Cerebellar nuclear complex (tissue), 1 donor: ENCODE measurements at places on chromosomes 4 and X.
A peak's percentile ranks its signal among the peaks of the same experiment; 100 is the strongest.

DNA sequence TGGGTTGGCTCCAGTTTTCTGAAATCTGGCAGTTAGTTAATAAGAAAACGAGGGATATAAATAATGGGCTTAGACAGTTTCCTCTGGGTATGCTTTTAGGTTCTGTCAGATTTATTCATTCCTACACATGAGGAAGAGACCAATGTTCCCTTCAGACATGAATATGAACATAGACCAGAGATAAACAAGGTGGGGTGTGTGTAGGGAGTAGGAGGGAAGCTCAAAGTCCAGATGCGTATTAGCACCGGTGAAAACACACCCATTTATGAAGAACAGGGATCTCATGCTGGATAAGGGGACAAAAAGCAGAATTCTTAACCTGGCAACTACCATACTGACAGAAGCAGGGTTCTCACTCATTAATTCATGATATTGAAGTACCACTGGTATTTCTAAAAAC is 223.0 kb downstream of the SOWAHB start:
- DNase-seq = no peak

GRCh38 chrX:133985967-133986683 is 731 bp upstream of the GPC3 start:
- no peak for DNase-seq

DNA sequence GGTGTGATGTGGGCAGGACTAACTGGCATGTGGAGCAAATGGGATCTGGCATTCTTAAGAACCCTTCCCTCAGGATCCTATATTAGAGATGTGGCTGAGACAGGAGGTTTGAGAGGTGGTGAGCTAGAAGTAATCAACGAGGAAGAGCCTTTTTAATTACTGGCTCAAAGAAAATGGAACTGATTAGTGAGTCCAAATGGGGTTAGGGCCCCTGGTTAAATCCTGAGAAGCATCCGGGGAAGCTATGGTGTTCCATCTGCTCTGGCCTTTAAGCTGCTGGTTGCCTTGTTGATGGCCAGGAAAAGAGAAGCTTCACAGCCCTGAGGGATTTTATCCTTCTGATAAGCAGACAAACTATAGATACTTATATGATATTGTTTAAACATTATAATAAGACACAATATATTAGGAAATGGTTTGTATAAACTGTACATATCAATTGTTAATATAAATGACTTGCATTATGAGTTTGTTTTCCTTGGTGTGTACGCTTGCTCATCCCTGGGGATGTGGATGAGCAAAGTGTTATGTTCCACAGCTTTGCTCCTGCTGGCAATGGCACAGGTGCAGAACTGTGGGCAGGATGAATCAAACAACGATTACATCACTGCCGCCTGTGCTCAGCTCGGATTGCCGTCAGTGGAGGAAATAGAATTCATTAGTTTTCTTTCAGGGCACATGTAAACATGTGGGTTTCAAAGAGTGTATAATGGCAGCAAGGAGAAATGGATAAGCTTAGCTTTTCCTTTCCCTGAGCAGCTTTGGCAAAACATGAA is 328.6 kb upstream of the ARX start:
- DNase-seq = no peak

GRCh38 chr4:80266902-80267380 is 477 bp downstream of the FGF5 start:
- DNase-seq = peak; percentile 25

- DNase-seq = no peak
Measured at GRCh38 chrX:53714580-53715345, 28.2 kb upstream of the HUWE1 start.

GRCh38 chr4:177901786-177902185 is 459.5 kb upstream of the AGA start:
- no peak for DNase-seq

DNA sequence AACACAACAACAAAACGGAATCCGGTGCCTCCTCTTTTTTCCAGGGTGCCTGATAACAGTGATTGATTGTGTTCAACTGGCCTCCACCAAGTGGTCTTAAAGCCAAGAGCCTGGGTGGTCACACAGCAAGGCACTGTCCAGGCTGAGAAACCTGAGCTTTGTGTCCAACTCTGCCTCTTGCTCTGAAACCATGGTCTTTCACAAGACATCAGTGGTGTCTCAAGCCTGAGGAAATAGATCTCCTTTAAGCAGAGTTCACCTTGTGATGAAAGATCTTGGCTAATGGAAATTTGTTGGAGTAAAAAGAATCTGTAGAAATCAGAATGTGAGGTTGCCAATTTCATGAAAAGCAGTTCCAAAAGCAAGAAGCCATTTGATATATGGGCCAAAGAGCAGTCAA is 47.3 kb upstream of the ACSL1 start:
- no peak for DNase-seq

GRCh38 chr4:114547340-114548134 is 51.1 kb upstream of the UGT8 start:
- DNase-seq = no peak

DNA sequence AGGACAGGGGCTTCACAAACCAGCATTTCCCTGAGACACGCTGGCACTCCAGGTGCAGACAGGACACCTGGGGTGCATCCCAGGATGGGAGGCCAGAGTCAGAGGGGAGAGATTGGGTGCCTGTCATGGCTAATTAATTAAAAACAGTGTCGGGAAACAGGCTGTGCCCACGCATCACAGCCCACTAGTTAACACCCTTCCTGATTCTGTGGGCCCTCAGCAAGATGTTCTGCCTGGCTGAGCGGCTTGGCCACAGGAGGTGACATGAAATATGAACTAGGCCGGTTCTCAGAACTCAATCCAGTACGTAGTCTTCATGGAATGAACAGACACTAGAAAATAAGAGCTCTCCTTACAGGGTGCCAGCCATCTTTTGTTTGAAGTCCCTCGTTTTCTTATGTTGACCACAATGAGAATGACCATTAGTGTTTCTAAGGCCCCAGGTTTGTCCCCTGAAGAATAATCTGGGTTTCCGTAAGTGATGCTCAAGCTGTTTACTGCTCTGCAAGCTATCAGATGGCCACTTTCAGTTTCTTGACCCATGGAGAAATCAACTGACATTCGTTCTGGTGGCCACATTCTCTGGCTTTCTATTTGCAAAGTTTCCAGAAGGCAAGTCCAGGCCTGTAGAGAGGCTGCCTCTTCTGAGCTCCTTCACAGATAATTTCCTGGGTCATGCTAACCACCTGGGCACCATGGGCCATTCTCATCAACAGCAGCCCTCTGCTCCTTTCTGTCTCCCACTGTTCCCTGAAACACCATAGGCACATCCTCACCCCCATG is 72.3 kb downstream of the SLC34A2 start:
- no peak for DNase-seq

GRCh38 chrX:50680990-50681389 is 133.0 kb downstream of the SHROOM4 start:
- no peak for DNase-seq

- DNase-seq = no peak
Measured at GRCh38 chr4:158050942-158051341, 121.9 kb downstream of the GASK1B start.

DNA sequence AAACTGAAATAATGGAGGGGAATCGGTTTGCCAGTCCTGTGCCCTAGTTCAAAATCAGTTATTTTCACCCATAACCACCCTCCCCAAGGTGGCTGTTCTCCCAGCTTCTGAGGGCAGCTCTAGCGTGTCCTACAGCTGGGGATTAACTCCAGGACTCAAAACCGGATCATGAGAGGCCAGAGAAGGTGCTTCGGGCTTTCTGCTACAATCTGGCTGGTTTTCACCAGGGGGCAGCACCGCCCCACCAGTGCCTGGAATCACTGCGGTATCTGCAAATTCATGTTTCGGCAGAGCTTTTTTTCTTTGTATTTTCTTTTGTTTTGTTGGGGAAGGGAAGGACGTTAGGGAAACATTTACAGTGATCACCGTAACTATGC is 28.4 kb downstream of the PDHA1 start:
- DNase-seq = peak; percentile 8

DNA sequence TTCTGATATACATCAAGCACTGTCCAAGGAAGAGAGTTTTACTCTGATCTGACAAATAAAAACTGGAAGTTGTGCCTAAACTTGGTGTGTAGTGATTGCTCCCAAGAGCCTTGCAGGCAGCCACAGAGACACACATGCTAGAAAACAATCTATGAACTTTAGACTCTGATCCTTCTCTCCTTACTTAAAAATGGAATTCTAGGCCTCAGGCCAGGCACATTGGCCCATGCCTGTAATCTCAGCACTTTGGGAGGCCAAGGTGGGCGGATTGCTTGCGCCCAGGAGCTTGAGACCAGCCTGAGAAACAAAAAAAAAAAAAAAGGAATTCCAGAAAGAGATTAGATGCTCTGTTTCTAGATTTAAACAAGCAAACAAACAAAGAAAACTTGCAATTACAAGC is 45.6 kb upstream of the S100G start:
- no peak for DNase-seq

DNA sequence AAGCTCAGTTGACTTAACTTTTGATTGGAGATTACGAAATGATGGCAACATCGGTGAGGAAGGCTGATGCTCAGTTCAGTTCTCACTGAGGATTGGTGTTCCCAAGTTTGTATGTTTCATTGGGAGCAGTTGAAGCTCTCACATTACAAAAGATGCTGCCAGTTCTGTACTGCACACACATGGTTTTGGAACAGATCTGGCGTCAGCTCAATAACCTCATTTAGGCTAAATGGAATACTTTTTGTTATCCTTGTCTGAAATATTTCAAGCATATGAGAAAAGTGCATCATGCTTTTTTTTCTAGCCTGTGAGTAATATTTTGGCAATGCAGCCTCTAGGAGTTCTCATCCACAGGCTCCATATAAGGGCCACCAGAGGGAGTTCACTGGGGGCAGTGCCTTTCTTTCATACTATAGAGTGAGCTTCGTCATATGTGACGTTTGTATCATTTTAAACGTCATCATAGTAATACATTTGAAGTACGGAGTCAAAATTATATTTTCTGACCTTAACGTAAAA is 4.1 kb downstream of the ENPEP start:
- no peak for DNase-seq

- no peak for DNase-seq
Measured at GRCh38 chrX:21373637-21374162, 518 bp upstream of the CNKSR2 start.

DNA sequence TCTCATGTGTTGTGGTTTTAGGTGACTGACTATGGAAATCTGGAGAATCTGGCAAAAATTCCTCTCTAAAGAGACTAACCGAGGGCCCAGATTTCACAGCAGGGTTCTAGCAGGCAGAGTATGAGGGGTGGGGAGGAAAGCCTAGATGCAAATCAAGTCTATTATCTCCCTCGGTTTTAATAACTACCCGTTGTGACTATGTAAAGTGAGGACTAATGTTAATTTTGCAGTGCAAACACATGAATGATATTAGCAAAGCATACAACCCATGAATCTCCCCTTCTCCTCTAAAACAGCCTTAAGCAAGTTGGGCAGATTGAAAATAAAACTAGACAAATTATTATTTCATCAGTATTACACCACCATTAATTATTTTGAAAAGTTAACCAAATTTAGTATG is 131.4 kb downstream of the SLITRK2 start:
- no peak for DNase-seq

- no peak for DNase-seq
Measured at GRCh38 chrX:75086731-75087195, 69.3 kb downstream of the ABCB7 start.

DNA sequence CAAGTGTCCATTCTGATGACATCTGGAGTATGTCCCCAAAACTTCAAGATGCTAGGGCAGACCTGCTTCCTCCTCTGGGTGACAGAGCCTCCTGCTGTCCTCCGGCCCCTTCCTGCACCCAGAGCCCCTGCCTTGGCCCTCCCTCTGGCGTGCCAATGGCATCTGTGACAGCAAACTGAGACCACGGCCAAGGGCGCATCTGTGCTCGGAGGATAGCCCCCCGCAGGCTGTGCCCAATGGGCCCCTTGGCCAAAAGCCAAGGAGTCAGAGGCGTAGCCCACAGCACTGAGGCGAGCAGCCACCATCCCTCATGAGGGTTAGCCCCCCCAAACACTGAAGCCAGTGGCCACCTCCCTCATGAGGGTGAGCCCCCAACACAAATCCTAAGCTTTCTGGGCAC is 7.9 kb downstream of the LRPAP1 start:
- no peak for DNase-seq

- DNase-seq = no peak
Measured at GRCh38 chr4:128633067-128633466, 176.4 kb upstream of the JADE1 start.

DNA sequence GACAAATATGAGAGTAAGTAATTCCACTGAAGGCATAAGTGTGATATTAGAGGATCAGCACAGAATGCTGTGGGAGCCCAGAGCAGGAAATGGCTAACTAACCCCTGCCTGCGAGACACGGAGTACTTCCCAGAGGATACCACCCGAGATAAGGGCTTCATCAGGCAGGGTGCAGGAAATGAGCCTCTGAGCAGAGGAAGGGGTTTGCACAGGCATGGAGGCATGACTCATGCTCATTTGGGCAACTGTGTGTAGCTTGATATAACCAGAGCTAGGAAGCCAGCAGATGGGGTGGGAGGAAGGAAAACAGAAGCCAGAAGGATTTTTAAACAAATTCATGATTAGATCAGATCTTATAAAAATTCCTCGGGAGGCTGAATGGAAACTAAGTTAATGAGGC is 70.0 kb upstream of the TSPAN5 start:
- no peak for DNase-seq

GRCh38 chr4:81052119-81053068 is 21.9 kb downstream of the BMP3 start:
- no peak for DNase-seq

GRCh38 chr4:169758401-169758962 is 738 bp upstream of the HPF1 start:
- no peak for DNase-seq

GRCh38 chrX:103101299-103102042 is 8.5 kb upstream of the NXF3 start:
- no peak for DNase-seq

DNA sequence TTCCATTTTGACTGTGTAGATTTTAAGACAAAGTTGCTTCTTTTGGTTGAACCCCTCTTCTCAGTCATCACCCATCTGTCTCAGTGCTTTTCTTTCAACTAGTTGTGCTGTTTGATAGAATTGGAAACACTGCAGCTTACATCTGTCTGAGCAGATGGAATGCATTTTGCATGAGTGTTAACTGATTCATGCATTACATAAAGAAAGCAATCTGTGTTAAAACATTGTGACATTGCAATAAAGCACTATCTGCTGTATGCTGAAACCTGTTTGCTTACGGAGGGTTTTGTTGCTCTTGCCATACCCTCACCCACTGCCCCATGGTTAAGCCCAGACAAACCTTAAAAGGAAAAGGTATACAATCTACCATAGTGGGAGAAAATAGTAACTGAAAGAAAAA is 47.4 kb downstream of the NRK start:
- DNase-seq = no peak

- no peak for DNase-seq
Measured at GRCh38 chr4:65033899-65034298, 624.6 kb upstream of the TECRL start.

DNA sequence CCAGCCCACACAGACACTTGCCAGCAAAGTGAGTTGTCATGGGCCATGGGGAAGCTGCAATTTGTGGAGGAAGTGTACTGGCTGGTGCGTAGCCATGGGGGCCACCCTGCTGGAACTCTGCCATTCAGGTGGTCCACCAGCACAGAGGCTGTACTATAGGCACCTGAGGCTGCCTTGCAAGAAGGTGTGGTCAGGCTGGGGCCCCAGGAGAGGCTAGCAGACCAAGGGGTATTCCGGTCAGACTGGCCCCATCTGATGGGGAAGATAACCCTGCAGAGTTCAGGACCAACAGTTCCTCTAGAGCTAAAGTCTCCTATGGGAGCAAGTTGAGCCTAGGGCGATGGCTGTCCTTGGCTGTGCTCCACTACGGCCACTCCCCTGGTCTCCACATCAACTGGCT is 136.1 kb downstream of the DCAF12L2 start:
- DNase-seq = no peak

GRCh38 chr4:163680386-163681098 is 186.1 kb downstream of the TMA16 start:
- no peak for DNase-seq

GRCh38 chr4:165461159-165461821 is 82.5 kb downstream of the CPE start:
- DNase-seq = no peak
